SW 1271 (cell line): ENCODE measurements at places on chromosomes 3 and 15.

GRCh38 chr3:188158731-188159310 is 4.9 kb downstream of the LPP start:
- no peak for DNase-seq

GRCh38 chr15:89851673-89852341 is 37.2 kb upstream of the ANPEP start:
- no peak for DNase-seq

DNA sequence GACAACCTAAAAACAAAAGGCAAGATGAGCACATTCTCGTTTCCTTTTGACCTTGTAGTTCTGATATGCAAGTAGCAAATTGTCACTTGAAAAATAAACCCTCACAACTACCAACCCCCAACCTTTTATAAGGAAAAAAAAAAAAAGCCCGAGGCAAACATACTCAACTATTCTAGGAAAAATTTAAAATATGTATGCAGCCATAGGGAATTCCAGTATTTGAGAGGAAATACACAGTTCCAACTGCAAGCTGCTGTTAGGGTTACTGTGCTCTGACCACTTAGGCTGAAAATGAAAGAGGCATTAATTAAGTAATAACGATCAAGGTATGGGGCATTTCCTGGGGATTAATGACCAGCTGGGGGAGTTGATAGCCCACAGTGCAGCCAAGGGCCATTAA is 281.9 kb upstream of the DPH6 start:
- DNase-seq, result no peak

DNA sequence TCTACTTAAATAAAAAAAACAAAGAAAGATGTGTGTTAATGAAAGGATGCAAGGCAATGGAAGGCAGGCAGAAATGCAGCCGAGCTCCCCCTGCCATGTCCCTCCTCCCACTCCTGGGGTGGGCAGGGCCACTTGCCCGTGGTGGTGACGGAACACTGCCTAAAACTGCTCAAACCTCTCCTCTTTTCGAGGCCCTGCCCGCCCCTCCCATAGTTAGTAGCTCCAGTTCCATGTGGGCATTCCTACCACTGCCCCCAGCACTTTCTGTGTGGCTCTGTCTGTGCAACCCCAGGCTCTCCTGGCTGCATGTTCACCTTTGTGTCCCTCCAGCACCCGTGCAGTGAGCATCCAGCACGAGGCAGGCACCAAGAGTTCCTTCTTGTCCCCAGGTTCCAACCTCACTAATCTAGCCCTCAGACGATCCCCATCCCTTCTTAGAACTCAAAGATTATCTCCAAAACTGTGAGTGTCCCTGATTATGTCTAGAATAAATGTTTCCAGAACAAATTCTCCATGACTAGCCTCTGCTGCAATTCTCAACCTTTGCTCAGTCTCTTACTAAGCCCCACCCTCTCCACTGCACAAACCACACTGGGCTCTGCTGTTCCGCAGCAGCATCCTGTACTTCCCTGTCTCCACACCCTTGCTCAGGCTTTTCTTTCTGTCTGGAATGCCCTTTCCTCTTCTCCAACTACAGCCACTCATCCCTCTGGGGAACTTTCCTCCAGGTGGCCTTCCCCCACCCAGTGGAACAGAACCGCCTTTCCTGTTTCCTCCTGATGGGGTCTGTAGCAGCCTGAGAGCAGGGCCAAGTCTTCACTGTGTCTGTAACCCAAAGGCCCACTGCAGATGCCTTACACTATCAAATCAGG is 32.6 kb upstream of the SPTBN5 start:
- no peak for DNase-seq

DNA sequence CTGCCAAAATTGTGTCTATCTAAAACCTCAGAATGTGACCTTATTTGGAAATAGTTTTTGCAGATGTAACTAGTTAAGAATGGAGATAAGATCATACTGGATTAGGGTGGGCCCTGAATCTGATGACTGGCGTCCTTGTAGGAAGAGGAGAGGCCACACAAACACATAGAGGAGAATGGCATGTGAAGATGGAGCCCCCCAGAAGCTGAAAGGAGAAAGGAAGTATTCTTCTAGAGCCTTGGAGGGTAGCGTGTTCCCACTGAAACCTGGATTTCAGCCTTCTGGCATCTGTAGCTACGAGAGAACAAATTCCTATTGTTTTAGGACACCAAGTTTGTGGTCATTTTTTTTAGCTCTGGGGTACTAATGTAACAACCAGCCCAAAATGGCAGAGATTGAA is 423.0 kb upstream of the TPM1 start:
- no peak for DNase-seq

DNA sequence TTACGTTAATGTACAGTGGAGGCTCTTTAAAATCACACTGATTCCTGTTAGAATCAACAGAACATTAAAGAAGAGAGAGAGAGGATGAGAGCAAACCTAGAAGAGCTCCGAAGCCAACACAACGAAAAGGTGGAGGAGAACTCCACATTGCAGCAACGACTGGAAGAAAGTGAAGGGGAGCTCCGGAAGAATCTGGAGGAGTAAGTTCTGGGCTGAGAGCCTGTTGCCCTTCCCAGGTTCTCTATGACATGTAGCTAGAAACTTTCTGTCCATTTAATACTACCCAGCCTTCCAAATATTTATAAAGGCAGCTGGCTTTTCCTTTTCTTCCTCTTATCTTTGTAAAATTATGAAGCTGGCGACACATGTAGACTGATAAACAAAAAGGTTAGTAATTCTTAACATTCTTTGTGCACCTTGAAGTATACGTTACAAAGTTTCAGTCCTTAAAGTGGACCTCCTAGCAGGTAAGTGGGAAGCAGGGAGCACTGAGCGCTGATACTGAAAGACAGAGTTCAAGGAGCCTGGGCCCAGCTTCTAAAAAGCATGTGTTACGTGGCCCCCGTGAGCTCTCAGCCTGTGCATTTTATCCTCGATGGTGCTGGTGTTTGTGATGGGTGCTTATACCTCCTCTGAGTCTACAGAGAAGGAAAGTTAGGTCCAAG is 75.9 kb downstream of the CGNL1 start:
- DNase-seq, result no peak

GRCh38 chr3:56795829-56796185 is 5.9 kb downstream of the ARHGEF3 start:
- no peak for DNase-seq

GRCh38 chr3:179072100-179072438 is 460 bp upstream of the ZMAT3 start:
- no peak for DNase-seq

DNA sequence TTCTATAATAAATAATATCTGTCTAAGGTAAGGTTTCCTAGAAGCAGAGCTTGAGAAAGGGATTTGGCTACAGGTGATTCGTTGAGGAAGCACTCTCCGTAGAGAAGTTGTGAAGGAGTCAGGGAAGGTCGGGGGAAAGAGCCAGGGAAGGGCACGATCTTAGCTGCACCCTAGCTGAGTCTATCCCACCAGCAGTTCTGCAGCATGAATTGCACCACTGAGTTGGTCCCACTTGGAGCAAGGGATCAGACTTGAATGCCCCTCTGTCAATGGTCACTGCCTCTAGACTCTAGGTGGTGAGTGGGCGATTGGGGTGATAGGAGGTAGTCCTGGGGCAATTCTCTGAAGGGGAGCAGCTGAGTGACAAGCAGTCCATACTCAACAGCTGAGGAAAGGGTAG is 13.5 kb downstream of the TMC3 start:
- no peak for DNase-seq

DNA sequence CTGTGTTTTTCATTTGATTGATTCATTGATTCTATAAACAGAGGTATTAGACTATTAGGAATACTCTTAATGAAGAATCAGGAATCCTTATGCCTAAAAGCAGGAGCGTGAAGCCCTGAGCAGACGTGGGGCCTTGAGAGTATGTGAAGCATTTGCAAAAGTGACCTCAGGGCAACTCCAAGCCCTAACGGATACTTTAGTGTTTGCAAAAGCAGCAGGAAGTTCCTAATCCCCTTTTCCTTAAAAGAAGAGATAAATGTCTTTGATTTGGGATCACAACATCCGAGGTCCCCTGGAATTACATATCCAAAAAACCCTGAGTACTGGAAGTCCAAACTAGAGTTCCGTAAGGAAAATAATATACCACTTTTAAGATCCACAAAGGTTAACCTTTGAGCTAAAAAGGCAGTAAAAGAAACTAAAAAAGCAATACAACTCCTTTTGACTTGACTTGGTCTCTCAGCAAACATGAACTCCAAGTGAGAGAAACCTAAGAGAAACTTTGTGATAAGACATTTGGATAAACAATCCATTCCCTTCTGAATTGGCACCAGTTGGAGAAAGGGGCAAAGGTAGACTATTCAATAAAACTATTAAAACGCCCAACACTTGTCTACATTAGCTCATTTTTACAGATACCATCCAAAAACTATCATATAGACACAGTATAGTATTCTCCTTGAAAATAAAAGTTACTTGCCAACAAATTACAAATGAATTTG is 27.4 kb downstream of the PRTG start:
- DNase-seq, result no peak

DNA sequence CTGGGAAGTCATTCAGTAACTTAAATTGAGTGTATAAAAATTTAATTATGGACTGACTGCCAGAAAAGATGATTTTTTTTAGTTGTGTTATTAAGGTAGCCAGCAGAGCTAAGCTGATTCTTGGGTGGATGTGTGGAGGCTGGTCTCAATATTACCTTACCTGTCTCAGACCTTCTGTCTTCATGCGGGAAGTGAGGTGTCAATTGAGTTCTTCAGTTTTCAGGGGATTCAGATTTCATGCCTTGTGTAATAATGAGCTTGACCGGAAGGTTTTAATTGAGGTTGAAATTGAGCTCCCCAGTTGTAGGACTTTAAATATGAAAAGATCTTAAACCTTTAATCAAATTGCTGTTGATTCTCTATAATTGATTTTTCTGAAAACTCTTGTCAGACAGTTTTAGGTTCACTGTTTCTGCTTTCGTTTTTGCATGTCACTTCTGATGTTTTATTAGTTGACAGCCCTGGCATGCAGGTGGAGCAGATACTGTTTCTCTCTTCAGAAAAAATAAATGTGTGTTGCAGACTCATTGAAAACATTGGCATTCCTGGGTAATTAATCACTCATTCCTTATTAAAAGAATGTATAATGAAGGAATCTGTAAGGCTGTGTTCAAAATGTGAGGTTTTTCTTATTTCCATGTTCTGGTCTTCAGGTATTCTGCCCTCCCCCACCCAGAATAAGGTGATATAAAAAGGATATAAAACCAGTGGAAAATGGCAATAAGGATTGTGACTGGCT is 54.5 kb downstream of the PSMD6 start:
- no peak for DNase-seq

GRCh38 chr15:61327019-61327631 is 98.0 kb upstream of the RORA start:
- no peak for DNase-seq
